Activated CD4-positive, alpha-beta T cell treated with anti-CD3 and anti-CD28 coated beads, Interleukin-2, amount 50 U/mL, for 1 hour (primary cell): ENCODE measurements at places on chromosomes 2 and 18.

- DNase-seq: no peak
Observed at GRCh38 chr18:80202264-80202998, 44.9 kb downstream of the PARD6G start.

DNA sequence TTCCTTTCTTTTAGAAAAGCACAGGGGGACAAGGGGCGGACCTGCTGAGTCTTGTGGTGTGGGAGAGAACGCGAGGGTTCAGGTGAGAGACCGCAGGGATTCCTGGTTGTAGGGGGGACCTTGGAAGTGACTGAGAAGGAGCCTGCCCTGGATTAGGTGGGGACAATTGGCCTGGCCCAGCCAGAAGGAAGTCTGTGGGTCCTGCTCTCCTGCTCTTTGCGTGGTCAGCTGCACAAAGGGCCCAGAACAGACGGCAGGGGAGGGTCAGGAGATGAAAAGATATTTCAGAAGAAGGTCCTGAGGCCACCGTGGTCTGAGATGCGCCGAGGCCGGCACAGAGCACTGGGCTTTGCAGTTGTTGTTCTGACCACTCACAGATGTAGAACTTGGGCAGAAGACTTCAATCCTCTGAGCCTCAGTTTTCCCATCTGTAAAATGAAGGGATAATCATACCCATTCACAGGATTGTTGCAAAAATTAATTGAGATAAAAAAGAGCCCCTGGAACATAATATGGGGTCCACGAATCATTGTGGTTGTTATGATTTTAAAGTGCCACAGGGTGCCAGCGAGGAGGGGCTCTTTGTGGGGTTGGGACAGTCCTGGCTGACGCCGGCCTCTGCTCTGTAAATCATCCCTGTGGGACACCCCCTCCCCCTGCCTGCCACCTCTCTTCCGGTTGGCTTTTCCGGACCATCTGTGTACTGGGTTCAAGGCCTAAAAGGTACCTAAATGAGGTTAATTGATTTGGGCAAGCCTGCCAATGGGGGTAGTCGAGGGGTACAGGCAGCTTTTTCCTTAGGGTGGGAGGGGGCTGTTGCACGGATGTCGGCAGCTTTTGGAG, 1.8 kb downstream of the LPIN1 start:
- no peak for DNase-seq

DNA sequence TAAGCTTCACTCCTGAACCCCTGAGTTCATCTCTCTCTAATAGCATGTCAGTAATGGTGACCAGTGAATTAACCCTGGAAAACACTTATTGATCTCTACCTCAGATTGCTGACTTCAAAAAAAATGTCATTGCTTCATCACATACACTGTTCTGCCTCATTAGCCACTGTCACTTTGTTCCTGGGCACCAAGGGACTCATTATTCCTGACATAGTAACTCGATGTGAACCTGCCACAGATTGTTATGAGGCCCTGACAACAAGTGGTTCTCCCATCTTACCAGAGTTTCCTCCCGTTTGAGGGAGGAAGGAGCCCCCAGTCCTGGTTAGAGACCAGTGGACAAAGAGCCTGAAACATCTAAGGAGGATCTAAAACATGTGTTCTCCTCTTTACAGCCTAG, 403.3 kb upstream of the SMIM21 start:
- no peak for DNase-seq

- no peak for DNase-seq
Observed at GRCh38 chr2:202201220-202202160, 36.9 kb downstream of the SUMO1 start.

GRCh38 chr2:67645280-67646138, 248.4 kb downstream of the ETAA1 start:
- no peak for DNase-seq

DNA sequence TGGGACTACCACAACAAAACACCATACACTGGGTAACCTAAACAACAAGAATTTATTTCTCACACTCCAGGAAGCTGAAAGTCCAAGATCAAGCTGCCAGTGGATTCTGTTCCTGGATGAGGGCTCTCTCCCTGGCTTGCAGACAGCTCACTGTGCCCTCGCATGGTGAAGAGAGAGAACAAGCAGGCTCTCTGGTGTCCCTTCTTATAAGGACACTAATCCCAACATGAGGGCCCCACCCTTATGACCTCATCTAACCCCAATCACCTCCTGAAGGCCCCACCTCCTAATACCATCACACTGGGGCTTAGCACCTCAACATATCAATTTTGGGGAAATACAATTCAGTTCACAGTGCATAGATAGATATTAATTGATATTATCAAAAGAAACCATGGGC, 83.5 kb downstream of the BIN1 start:
- no peak for DNase-seq

- DNase-seq: no peak
Observed at GRCh38 chr2:58047373-58047935, 848 bp downstream of the VRK2 start.
